Inflammatory macrophage treated with lipopolysaccharide for 1 hour (primary cell): ENCODE measurements at places on chromosomes 11 and 22.

- DNase-seq, result no peak
These were observed 61.1 kb downstream of the FLRT1 start for GRCh38 chr11:64096835-64097234.

GRCh38 chr22:37709445-37709765, 12.6 kb downstream of the TRIOBP start:
- DNase-seq, result no peak

DNA sequence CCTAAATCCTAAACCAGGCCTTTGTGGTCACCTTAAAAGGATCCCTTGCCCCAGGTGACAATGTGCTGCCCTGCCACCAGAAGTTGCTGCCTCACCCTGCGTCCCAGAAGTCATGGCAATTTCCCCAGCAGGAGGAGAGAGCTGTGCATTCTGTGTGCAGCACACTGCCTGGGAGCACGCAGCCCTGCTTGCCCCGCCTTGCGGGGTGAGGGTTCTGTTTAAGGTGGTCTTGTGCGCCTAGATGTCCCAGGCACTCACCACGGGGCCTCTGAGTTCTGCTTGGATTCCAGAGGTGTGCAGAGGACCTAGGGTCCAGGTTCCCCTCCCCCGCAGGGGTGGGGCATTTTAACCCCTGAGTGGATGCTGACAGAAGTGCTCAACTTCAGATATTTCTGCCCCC, 95.0 kb downstream of the GRAMD1B start:
- no peak for DNase-seq

DNA sequence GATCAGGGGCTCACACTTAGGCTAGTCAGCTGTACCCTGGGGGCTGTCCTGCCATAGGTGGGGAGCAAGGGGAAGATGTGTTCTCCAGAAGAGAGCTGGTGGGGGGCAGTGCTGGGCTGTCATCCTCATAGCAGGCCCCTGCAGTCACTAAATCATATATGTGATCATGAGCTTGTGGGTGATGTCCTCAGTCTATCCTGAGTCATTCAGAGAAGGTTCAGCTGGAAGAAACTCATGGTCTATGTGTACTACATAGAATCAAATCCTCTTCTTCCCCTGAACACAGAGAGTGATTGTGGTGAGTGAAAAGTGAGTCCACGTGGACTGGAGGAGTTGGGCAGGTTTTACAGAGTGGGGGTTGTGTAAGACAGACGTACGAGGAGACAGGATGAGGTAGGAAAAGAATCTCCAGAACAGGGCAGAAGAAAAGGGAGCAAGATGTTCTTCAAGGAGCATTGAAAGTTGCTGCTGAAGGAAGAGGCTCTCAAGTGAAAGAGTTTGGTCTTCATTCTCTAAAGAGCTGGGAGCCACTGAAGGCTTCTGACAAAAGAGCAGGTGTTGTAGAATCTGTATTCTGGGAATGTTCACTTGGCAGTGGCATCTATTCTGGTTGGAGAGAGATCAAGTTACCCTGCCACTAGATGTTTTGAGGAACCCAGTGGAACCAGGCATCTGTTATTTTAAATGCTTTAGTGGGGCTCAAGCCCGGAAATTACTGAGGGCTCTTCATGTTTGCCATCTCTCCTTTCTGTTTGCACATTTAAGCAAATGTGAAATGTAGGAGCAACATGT, 68.9 kb downstream of the C22orf31 start:
- no peak for DNase-seq

- no peak for DNase-seq
These were observed 15.0 kb upstream of the ALX4 start for GRCh38 chr11:44324749-44325525.
